ENCODE measurements at places on chromosomes 4 and X. TPM values are rescaled to one million over a fixed set of nuclear protein-coding genes. Genes with fewer than 3 reads are reported as not detected.

Gene DCAF12L2
- total RNA-seq, result 0.41 TPM

Gene MAGEA12
- not detected for total RNA-seq

Gene XG
- total RNA-seq, result 0.78 TPM

Gene PNMA6E
- 0.81 TPM for total RNA-seq

DNA sequence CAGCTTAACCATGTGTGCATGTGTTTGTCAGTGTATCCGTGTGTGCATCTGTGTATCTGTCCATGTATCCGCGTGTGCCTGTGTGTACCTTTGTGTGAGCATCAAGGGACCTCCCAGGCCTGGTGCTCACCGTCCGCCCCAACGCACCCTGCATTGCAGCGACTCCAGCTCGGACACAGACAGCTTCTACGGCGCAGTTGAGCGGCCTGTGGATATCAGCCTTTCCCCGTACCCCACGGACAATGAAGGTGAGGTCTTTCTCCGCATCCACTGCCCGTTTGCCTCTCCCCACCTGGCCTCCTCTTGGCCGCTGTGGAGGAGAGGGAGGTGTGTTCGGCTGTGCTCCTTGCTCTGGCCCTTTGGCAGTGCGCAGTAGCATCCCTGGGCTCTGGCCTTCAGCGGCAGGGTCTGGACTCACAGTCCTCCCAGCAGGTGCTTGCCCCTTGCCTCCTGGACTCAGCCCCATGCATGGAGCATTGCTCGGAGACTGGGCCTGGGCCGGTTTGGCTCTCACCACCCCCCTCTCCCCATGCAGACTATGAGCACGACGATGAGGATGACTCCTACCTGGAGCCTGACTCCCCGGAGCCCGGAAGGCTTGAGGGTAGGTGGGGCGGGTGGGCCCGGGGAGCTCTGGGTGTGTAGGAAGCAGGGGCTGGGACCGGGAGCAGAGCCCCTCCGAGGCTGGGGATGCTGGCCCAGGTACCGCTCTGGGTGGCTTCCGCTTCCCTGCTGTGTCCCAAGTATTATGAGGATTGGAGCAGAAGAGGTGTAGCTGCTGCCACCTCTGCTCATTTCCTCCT, 16.4 kb upstream of the ADD1 start:
- no peak for ATAC-seq

Gene ANAPC10
- 31.1 TPM for total RNA-seq

- no peak for ATAC-seq
Observed at GRCh38 chrX:148995661-148996060, 495.2 kb downstream of the AFF2 start.

GRCh38 chr4:47562297-47562696, 77.2 kb downstream of the ATP10D start:
- no peak for ATAC-seq

GRCh38 chr4:185742766-185743165, 69.2 kb downstream of the SORBS2 start:
- ATAC-seq, result no peak

Gene RXFP1
- 1.6 TPM for total RNA-seq

Gene VCX2
- not detected for total RNA-seq

DNA sequence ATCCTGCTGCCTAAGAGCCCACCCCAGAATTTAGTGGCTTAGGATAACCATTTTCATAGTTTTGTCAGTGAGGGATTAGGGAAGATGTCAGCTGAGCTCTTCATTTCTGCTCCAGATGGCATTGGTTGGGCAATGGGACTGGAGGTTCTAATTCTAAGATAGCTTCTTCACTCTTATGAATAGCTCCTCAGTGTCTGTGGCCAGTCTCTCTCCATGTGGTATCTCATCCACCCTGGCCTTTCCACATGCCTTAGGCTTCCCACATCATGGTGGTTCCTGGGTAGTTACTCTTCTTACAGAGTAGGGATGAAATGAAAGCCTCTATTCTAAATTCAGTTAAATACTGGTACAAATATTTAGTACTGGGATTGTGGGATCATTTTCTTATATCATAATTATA, 31.3 kb downstream of the REPS2 start:
- ATAC-seq, result no peak

Gene SMIM20
- total RNA-seq, result 37.3 TPM

Gene PTPN13
- total RNA-seq, result 25.3 TPM

DNA sequence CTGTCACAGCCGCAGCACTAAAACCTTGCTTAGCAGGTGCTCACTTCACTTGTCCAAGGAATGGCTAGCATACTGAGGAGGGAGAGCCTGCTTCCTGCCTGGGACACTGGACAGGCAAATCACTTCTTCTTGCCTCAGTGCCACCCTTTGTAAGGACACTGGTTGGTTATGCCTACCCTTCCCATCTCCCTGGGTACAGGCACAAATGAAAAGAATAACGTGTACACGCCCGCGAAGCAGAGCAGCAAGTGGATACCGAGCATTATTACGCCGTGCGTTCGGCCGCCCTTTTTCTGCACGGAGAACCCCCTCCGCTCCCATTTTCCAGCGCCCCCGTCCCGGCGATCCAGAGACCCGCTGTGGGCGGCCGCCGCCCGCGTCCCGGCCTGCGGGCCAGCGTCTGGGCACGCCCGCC, 338 bp upstream of the KLHL2 start:
- ATAC-seq, result peak; percentile 45

DNA sequence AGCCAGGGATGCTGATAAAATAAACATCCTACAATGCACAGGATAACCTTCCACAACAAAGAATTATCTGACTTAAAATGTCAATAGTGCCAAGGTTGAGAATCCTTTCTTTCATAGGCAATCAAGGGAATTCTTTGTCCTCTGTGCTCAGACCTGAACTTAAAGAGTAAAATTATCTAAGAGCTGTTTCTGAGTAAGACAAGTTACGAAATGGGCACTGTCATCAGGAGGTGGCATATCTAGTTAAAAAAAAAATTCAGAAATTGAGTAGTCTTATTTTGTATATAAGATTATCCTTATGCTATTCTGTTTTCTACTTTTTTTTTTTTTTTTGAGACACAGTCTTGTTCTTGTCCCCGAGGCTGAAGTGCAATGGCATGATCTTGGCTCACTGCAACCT, 3.3 kb upstream of the RAB33B start:
- no peak for ATAC-seq

DNA sequence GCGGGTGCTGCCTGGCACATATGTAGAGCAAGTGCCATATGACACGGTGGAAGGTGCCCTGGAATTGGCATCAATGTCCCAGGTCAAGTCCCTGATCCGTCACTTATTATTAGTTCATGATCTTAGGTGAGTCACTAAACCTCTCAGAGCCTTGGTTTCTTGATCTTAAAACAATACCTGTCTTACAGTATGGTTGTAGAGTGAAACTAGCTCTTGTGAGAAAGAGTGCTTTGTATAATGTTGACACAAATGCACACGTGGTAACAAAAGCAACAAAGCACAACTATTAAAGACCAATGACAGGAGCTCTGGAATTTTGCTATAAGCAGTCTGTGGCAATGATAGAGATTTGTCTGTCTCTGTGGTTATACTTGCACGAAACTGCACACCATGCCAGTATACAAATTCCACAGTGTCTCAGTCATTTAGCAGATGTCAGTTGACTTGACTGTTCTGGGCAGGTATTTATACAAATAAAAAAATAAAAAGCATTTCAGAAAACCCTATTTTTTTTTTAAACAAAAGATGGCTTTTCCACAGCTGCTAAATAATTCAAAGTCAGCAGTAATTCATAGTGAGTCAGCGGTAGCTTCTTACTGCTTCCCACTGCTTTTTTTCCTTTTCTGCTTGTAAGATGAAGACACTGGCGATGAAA, 19.7 kb upstream of the ACSL1 start:
- peak; percentile 70 for ATAC-seq

Gene ABCG2
- total RNA-seq, result 0.33 TPM

GRCh38 chr4:24957886-24958285, 45.0 kb upstream of the CCDC149 start:
- no peak for ATAC-seq

Gene UBE2A
- total RNA-seq, result 43.0 TPM

DNA sequence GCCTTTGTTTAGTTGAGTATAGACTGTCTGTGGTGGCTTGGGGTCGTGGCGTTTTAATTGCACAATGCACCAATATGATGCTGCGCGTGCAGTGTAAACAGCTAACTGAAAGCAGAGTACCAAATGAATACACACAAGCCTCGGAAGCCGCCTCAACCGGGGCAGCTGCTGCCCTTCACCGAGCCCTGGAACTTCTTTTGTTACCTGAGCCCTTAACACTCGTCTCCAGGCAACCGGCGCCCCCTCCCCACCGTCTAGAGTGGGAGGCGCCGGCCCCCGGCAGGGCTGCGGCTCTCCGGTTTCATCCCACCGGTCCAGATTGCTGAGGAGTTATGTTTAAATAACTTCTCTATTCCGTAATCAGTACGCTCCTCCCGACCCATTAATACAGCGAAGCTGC, 173.2 kb upstream of the TBL1X start:
- peak; percentile 82 for ATAC-seq

DNA sequence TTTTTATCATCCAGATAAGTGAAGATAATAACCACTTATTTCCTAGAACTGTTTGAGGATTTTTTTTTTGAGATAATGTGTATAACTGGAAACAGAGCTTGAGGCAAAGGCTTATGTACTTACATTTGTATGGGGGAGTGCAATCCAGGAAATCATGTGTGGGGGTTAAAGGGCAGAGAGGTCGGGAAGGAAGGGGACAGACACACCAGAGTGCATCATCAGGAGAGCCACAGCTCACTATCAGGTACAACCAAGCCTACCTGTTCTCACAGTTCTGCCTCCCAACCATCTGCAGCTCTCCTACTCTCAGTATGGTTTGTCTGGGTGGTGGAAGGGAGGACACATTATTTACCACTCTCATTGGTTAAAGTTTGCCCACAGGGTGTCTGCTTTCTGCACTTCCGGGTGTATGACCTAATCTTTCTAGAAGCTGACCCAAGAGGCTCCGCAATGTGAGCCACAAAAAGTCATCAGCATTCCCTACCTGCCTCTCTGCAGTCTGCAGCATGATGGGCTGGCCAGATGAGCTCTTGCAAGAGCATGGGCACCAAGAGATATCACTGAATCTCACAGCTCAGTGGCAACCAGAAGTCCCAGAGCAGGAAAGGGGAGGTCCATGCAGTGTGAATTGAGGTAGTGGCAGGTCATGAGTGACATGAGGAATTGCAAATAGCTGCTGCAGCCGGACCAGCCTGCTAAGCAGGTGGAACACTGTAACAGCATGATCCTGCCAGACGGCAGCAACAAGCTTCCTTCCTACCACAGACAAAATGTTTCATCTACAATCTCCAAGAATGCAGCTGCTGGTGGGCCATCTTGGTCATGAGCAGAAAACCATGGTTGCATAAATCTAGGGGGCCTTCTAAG, 36.9 kb upstream of the SPRY1 start:
- ATAC-seq, result no peak

Gene GJB1
- total RNA-seq, result 0.16 TPM

DNA sequence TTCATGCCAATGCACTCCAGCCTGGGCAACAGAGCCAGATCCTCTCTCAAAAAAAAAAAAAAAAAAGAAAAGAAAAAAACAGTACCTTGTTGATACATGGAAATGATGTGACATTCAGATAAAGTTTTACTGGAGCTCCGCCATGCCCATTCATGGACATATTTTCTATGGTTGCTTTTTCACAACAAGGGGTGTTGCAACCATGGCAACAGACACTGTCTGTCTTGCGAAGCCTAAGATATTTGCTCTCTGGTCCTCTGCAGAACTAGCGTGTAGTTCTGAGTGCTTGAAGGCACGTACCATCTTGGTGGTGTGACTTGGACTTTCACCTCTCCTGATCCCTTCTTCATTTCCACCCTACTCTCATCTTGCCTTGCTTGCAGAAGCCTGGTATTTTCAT, 53.2 kb downstream of the TBL1X start:
- no peak for ATAC-seq

DNA sequence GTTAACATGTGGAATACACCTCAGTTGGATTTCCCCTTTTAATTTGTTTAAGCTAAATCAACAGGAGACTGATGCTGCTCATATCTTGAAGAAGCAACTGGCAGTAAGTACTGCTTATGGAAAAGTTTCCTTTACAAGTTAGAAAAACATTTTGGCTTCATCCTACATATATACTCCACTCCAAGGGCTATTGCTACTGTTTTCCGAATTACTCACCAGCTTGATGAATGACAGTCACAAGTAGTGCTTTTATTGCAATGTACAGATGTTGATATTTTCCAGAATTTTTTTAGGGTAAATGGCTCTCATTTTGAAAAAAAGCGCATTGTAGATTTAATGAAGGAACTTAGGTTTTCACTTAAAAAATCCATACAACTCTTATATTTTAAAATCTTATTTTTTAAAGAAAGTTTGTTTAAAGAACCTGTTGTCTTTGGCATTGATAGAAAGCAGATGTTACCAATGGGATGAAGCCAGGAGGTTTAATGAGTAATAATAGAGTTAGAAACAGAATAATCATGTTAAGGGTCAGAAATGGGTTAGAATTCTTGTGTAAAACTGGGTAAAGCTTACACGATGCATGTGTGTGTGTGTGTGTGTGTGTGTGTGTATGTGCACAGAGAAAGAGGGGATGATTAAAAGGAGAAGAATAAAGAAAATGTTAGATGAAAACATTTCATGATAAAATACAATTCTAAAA, 272.9 kb downstream of the CFAP299 start:
- no peak for ATAC-seq

DNA sequence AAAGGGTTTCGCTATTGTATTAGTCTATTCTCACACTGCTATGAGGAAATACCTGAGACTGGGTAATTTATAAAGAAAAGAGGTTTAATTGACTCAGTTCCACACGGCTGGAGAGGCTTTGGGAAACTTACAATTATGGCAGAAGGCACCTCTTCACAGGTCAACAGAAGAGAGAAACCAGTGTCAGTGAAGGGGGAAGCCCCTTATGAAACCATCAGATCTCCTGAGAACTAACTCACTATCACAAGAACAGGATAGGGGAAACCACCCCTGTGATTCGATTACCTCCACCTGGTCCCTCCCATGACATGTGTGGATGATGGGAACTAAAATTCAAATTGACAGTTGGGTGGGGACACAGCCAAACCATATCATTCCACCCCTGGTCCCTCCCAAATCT, 589.5 kb downstream of the CENPC start:
- no peak for ATAC-seq

Gene UGT8
- total RNA-seq, result 8.3 TPM

DNA sequence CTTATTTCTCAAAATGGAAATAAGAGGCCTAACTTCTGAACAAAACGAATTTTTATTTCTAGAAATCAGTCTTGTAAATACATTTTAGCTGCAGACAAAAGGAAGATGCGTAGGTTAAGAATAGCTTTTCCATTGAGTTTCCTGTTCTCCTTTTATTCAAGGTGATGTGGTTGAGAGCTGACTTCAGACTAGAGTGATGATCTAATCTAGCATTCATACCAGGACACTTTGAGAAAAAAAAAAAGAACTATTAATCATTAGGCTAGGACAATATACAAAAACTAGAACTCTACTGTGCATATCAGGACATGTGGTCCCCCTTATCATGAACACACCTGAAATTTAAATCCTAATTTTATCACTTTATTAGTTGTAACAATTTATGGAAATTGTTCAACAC, 884.5 kb upstream of the EPHA5 start:
- ATAC-seq, result peak; percentile 57

GRCh38 chrX:40147126-40147952, 49.6 kb upstream of the BCOR start:
- no peak for ATAC-seq

- no peak for ATAC-seq
Observed at GRCh38 chr4:2867758-2868491, 24.3 kb downstream of the ADD1 start.
